ENCODE measurements at places on chromosomes 7 and 10.

DNA sequence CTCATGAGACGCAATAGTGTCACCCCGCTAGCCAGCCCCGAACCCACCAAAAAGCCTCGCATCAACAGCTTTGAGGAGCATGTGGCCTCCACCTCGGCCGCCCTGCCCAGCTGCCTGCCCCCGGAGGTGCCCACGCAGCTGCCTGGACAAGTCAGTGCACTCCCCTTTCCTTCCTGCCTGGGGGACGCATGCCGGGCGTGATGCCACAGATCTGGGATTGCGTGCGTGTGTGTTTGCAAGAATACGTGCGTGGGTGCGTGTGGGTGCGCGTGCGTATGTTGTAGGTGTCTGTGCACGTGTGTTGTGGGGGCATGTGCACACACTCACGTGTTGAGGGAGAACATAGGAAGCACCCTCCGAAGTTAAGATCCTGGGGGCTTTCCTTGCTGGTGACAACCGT lies 23.5 kb downstream of the PFKFB3 start:
- no peak for DNase-seq

GRCh38 chr10:103787331-103787730 lies 68.0 kb downstream of the SH3PXD2A start:
- no peak for DNase-seq

DNA sequence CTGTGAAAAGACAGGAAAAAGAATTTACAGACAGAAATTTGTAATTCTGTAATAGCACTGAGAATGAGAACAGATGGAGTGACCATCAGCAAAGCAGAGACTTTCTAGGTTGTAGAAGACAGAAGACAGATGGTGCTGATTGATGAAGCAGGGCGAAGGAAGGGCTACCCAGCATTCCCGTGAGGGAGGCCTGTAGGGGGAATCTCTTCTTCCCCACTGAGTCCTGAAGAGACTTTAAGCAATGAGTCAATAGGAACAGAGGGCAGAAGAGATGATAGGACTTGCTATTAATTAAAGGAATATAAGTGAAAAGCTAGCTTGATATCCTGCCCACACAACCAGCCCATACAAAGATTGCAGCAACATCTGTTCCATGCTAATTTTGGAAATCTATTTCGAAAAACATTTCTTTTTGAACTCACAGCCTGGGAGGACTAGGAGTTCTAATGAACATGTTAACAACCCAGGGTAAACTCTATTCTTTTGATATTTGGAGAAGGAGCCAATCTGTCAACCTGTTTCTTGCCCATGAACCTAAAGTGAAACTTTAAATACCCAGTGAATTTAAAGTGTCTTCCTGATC lies 44.1 kb downstream of the RALA start:
- peak; percentile 50 for DNase-seq

DNA sequence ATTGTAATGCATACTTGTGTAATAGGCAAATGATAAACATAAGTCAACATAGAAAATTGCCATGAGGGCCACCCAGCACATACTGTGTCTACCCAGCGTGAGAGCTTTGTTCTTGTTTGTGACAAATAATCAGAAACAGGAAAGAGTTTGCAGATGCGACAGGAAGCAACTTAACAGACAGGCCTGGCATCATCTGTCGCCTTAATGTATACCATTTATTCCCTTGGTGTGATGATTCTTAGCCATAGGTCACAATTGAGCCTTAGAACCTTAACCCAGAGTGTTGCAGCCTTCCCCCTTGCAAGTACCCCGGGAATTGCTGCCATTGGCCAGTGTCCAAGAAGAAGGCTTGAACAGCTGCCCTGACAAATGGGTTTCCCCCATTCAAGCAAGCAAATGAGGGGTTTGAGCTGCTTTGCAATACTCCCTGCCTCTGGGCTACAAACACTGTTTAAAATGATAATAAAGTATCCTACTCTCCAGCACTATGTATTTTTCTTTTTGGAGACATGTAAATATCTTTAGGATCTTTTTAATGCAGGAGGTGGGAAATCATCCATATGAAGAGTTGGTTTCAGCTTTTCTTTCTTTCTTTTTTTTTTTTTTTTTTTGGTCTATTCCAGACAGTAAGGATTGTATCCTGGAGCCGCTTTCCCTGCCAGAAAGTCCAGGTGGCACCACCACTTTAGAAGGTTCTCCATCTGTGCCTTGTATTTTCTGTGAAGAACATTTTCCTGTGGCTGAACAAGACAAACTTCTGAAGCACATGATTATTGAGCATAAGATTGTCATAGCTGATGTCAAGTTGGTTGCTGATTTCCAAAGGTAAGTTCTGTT lies 80.0 kb downstream of the ZNF277 start:
- no peak for DNase-seq

- no peak for DNase-seq
These were observed 44.4 kb downstream of the GRM8 start for GRCh38 chr7:127208351-127208750.

GRCh38 chr10:117502421-117503243 lies 39.9 kb upstream of the EMX2 start:
- no peak for DNase-seq

GRCh38 chr10:22630234-22631174 lies 83.9 kb downstream of the PIP4K2A start:
- peak; percentile 63 for DNase-seq

DNA sequence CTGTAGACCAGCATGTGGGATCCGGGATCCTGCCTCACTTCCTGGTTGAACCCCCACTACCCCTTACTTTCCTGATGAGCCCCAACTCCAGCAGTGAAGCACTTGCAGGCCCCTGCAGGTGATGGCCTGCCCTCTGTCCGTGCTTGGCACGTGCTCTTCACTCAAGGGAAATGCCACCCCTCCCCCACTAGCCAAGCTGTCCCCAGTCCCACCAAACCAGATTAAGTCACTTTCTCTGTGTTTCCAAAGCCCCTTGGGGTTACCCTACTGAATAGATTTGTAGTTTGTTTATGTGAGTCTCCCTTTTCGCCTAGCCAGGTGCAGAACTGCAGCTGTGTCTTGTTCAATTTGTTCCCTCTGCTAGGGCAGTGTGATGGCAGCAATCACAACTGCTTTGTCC lies 121.7 kb downstream of the WDFY4 start:
- no peak for DNase-seq

GRCh38 chr10:132142396-132143161 lies 44.2 kb upstream of the DPYSL4 start:
- DNase-seq, result no peak

GRCh38 chr7:36707465-36707864 lies 16.8 kb downstream of the AOAH start:
- DNase-seq, result no peak

GRCh38 chr10:86047588-86047987 lies 319.0 kb downstream of the GRID1 start:
- DNase-seq, result no peak

DNA sequence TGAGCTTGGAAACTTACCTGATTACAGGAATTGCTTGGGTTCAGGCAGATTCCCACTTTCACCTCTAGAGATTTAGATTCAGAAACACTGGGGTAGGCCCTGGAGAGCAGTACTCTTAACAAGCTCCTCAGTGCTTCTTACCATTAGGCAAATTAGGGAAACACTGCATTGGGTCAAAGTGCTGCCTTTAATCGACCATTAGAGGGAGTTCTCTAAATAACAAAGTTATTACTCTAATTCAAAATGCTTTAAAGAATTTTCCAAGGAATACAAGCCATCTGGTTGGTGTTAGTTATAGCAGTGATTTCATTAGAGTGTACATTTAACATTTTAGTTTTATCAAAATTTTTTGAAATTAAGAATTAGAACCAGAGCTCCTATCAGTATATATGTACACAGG lies 324.5 kb downstream of the GFRA1 start:
- peak; percentile 60 for DNase-seq

- no peak for DNase-seq
These were observed 12.7 kb downstream of the LOXL4 start for GRCh38 chr10:98255146-98255877.

GRCh38 chr10:75231672-75232581 lies 3.8 kb downstream of the COMTD1 start:
- DNase-seq, result no peak

GRCh38 chr7:148941598-148942275 lies 57.6 kb upstream of the EZH2 start:
- peak; percentile 35 for DNase-seq

DNA sequence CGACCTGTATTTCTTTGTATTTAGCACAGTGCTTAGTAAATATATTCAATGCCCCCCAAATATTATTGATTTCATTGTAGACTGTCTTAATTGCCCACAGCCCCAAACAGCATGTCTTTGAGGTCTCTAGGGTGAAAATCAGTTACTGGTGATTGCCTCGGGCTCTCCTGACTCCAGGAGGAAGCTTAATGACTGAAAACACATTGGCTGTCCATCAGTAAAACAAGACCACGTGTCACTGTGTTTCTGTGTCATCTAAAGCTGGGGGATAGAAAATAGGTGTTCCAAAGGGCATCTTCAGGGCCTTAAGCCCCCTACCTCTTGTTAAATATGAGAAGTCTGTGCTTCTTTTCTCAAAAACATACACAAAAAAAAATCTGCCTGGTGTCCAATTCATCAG lies 67.9 kb downstream of the CACNA2D1 start:
- DNase-seq, result no peak

DNA sequence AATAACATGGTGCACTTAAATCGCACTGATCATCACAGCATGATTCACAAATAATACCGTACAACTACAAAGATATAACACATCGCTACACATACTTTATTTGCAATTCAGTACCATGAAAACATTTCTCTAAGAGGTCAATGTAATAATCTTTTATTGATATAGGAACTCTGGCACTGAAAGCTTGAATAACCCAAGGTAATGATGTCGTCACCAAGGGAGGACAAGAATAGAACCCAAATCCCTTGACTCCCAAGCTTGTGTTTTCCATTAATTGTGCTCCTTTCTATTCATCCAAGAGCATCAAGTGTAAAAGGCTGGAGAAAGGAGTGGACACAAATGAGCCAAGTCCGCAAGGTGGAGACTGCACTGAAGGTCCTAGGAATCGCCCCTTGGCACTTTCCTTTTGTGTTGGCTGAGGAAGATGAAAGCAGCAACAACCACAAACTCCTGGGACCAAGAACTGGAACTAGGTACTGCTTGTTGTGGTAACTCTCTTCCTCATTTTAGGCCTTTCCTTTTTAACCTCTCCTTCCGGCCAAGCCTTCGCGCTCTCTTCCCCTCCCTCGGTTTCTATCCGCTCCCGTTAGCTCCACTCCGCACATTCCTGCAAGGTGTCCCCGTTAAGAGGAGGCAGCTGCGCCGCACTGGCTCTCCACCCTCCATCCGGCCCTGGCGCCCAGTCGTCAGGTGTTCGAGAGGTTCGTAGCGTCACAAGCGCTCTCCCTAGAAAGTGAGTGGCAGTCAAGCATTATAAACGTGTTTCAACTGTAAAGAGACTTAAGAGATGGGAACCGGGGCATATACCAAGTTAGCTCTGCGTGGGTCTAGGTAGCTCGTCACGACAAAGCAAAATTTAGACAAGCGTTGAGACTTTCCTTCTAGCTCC lies 1.0 kb upstream of the CBLL1 start:
- DNase-seq, result no peak

- DNase-seq, result peak; percentile 91
These were observed 17.1 kb downstream of the ENTPD7 start for GRCh38 chr10:99676426-99676825.

- DNase-seq, result no peak
These were observed 79.3 kb upstream of the ST8SIA6 start for GRCh38 chr10:17533731-17534130.

DNA sequence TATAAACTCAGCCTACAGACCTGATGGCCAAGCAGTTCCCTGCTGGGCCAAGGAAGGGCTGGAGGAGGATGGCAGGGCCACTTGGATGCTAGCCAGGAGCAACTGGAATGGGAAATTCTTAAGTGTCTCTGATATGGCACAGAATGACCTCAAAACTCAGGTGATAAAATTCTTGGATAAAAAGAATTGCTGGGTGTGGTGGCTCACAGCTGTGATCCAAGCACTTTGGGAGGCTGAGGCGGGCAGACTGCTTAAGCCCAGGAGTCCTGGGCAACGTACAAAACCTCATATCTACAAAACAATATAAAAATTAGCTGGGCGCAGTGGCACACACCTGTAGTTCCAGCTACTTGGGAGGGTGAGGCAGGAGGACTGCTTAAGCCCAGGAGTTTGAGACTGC lies 14.0 kb upstream of the PKD1L1 start:
- no peak for DNase-seq

DNA sequence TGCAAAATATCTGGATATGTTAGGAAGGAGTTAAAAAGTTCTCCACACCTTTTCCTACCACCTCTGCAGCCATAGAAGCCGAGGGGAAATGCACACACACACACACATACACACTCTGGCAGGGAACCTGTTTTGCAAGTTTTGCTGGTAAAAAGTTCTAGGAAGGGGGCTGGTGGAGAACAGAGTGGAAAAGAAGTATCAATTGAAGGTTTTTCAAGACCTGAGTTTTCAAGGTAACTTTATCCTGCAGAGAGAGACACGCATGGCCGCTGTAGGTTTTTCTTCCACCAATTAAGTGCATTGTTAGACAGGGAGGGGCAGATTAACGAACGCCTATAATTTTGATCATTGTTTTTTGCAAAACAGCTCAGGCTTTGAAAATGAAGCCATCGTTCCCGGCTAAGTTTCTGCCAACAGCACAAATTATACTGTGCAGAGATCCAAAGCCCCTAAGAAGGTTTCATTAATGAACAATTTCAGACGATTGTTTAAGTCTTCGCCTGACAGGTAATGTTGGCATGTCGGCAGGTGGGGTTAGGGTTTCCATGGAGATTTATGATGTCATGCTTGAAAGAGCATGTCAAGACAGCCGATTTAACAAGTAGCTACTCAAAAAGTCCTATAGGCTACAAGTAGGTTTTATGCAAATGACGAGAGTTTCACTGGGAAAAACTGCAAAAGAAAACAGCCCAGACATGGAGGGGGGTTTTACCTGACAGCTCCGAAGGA lies 29.7 kb downstream of the KIAA1217 start:
- DNase-seq, result no peak

- peak; percentile 75 for DNase-seq
These were observed 11.6 kb downstream of the HBP1 start for GRCh38 chr7:107180378-107180777.

- DNase-seq, result no peak
These were observed 31.4 kb downstream of the OAT start for GRCh38 chr10:124387078-124387874.
